ENCODE measurements at places on chromosomes 2 and 18. TPM values are rescaled to one million over a fixed set of nuclear protein-coding genes. Genes with fewer than 3 reads are reported as not detected.

ASPRV1 gene
- total RNA-seq, result 0.78 TPM

FAM161A gene
- total RNA-seq, result 0.75 TPM

GRCh38 chr2:40434731-40435271 lies 17.1 kb downstream of the SLC8A1 start:
- no peak for DNase-seq

DNA sequence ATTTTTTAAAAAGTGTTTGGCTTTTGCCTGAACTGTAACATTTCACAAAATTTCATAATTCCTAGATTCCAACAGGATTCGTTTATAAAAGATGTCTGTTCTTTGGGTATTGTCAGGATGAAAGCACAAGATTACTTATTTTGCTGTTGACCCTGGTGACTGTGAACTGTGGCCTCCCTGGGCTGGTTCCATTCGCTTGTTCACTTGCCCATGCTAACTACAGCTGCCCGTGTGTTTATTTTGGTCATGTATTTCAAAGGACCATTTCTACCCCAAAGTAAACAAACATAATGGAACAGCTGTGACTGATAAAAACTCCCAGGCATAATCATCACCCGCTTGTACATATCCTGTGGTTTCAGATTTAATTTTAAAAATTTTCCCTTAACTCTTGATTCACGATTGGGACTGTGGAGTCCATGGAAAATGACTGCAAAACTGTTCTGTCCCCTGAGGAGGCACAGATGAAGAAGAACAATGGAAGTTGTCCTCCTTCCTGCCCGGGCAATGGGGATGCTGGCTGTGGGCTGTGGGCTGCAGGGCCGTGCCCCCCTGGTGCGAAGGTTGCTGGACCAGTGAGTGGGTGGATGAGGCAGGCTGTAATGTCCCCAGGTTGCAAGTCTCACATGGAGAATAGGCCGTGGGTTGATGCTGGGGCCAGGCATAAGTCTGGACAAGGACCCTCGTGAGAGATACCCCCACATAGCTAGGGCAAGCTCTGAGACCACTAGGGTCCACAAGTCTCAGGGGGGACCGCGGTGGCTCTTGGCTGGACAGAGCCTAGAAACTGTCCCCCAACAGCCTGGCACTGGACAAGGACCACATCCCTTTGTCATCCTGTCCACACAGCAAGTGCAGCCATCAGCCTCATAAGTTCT lies 28.9 kb upstream of the HDAC4 start:
- no peak for DNase-seq

IL36B gene
- total RNA-seq, result not detected

- no peak for DNase-seq
Observed at GRCh38 chr18:3046216-3046808, 33.4 kb upstream of the LPIN2 start.

SKOR2 gene
- not detected for total RNA-seq

GRCh38 chr2:17483496-17483895 lies 34.7 kb downstream of the RAD51AP2 start:
- no peak for DNase-seq

DNA sequence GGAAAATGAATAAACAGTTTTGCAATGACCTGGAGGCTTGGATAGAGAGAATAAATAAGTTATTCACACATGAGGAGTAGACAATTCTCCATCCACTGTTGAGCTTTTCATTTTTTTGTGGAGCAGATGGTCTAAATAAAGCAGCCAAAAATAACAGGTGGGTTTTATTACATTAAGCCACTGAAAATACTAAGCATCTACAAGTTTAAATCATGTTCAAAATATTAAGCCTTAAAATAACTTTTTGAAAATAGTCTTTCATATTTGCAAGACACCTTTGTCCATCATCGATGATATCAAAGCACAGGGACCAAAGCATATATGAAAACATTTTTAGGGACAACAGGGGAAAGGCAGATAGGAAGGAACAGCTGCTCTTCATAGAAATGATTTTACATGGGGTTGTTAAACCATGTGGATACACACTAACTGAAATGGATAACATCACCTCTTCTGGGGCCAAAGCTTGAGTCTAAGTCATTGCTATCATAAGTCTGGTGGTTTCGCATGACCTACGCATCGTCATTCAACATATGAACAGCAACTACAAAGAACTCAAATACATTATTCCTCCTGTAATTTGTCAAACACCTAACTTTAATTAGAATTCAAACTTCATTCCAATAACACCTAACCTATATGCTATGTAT lies 197.6 kb upstream of the CHST9 start:
- DNase-seq, result no peak

KIF5C gene
- total RNA-seq, result 0.33 TPM

- no peak for DNase-seq
Observed at GRCh38 chr18:32083781-32084180, 7.9 kb upstream of the RNF138 start.

- DNase-seq, result peak; percentile 77
Observed at GRCh38 chr2:173205375-173205774, 129.7 kb downstream of the MAP3K20 start.

DNA sequence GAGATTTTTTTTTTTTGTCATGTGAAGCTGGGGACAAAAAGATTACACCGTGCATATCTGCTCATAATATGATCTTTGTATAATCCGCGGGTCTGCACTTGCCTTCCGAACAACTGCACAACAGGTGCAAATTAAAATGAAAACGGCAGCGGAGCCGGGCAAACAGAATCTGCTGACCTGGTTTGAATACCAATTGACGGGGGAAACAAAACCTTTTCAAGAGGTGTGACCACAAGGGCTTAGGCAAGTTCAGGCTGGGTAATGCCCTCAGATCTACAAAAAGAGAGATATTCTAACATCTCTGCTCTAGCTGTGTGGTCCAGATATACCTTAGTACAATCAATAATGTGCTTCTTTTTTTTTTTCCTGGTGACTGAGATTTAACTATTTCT lies 88.5 kb downstream of the ZEB2 start:
- no peak for DNase-seq

MGAT4A gene
- total RNA-seq, result 6.9 TPM

DNA sequence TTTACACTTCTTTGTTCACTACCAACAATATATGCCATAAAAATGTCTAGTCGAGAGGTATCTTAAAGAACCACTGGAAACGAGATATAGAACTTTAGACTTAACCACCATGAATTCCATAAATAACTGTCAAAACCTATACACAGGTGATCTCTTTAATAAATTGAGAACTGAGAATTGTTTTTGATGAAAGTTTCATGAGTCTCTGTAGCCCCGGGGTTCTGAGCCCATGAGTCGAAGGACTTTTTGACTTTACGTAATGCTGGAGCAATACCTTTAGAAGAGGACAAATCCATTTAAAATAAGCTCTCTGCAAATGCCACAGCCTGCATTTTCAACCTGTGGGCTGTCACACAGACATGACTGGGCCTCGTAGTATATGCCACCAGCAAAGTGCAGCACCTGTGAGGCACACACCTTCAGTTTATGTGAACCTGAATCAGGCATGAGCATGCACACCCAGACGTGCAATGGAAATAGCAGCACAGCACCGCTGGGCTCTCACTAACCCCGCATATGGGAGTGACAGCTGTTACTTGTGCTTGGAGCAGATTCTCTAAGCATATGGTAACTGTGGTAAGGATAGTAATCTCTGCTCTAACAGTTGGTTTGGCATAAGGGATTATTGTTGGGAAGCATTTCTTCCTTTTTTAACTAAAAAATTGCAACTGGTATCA lies 383.2 kb downstream of the SOCS6 start:
- no peak for DNase-seq

FAHD2A gene
- 75.2 TPM for total RNA-seq

- no peak for DNase-seq
Observed at GRCh38 chr2:48715042-48715899, 40.3 kb downstream of the LHCGR start.

DNA sequence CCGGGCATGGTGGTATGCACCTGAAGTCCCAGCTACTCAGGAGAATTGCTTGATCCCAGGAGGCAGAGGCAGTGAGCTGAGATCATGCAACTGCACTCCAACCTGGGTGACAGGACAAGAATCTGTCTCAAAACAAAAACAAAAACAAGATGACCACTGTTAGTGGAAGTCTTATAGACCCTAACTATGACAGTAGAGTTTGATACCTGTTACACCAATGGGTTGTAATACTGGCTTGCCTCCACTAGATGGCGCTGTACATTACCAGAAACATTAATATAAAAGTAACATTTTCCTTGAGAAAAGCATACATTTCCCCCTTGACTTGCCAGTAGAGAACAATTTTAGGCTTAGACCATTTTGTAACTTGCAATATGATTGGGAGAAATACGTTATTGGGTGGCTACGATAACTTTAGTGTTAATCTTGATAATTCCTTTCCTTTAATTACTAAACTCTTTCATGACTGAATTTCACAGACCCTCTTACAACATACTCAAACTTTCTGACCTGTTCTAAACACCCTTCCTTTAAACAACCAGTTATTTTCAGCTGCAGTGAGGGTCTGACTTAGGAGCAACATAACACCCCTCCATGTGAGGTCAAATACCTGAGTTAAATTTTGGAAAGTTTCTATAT lies 19.5 kb downstream of the SLC25A52 start:
- DNase-seq, result no peak

- no peak for DNase-seq
Observed at GRCh38 chr2:26284132-26284531, 39.4 kb downstream of the HADHB start.

DNA sequence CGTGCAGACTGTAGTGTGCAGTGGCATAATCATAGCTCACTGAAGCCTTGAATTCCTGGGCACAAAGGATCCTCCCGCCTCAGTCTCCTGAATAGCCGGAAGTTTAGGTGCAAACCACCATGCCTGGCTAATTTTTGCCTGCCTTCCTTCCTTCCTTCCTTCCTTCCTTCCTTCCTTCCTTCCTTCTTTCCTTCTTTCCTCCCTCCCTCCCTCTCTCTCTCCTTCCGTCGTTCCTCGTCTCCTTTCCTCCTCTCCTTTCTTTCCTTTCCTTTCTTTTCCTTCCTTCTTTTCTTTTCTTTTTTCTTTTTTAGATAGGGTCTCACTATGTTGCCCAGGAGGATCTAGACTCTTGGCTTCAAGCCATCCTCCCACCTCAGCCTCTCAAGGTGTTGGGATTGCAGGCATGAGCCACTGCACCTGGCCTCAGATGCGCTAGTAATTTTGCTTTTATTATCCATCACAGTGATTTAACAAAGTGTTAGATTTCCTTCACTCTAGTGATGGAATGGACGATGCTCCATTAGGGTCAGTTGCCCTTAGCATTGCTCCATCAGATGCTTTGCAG lies 6.6 kb upstream of the ANKRD29 start:
- DNase-seq, result no peak

DNA sequence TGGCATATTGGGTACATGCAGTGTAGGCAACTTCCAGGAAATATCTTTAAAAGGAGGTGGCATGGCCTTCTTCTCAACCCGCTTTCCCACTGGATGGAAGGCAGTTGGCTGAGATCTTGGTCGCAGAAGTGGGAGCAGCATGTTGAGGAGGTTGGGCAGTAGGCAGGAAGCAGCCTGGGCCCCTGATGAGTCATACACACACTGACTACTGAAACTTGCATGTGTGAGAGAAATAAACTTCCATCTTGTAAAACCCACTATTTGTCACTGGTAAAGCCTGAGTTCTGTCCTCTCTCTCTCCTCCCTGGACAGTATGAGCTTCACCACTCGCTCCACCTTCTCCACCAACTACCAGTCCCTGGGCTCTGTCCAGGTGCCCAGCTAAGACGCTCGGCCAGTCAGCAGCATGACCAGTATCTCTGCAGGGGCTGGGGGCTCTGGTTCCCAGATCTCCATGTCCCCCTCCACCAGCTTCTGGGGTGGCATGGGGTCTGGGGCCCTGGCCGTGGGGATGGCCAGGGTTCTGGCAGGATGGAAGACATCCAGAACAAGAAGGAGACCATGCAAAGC lies 233.8 kb upstream of the SPRED2 start:
- DNase-seq, result no peak

SP140 gene
- total RNA-seq, result 1.2 TPM

METAP1D gene
- 4.4 TPM for total RNA-seq

DNA sequence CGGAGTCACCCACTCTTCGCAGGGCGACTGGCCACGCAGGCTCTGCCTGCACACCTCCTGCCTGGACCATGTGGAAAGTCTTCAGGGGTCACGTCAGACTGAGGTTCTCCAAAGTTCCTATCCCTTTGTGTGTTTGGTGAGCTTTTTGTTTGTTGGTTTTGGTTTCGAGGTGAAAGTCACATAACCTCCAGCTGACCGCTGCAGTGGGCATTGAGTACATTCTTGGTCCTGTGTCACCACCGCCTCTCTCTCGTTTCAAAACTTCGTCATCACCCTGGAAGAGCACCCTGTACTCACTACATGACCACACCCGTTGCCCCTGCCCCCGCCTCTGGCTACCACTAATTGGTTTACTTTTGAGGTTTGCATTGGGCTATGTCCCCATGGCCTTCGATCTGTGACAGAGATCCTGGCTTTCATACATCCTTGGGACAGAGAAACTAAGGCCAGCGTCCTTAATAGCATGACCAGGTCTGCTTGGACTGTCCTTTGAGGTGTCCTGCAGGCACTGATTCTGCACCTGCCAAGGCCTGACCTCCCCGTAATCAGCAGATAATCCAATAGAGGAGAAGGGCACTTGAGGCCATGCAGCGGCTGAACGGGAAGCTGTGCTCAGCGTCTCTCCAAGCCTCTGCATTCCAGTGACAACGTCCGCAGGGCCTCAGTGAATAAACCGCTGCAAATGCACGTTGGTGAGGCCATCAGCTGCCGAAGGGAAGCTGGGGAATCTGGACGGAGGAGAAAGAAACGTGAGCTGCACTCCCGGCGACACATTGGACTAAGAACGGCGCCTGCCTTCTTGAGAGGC lies 46.8 kb downstream of the SH3BP4 start:
- DNase-seq, result peak; percentile 95

ANKRD30BL gene
- total RNA-seq, result not detected

DNA sequence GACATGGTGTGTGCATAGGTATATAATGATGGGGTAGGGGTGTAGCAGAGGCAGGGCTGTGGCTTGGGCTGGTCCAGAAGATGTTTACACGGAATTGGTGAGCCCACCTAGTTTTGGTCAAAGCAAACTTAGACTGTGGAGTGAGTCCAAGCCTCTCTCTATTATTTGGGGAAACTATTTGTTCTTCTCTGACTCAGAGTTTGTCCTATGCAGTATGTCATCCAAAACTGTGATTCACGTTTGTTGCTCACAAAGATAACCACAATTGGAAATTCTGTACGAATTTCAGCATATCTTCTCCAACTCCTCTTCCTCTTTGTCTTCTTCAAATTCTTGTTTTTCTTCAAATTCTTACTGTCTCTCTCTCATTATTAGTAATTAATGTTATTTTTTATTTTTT lies 292.9 kb downstream of the XIRP2 start:
- no peak for DNase-seq

KYNU gene
- 38.6 TPM for total RNA-seq

All from left lobe of liver (tissue), 2 donors.